Omental fat pad (tissue), 4 donors: ENCODE measurements at places on chromosomes 13 and 19. TPM values are rescaled to one million over a fixed set of nuclear protein-coding genes. Genes with fewer than 3 reads are reported as not detected.

DNA sequence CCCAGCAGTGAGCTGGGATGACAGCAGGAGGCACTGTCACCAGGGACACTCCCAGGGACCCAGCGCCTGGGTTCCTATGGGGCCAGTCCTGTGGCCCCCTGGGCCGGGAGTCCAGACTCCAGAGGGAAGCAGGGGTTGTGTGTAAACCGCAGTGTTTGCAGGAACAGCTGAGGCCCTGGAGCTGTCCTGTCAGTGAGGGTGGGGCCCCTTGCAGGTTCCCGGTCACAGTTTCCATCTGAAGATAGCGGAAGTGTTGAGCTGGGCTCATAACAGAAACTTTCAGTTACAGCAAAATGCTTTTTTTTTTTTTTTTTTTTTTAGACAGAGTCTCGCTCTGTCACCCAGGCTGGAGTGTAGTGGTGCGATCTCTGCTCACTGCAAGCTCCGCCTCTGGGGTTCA, 17.7 kb upstream of the CSNK1G2 start:
- no peak for DNase-seq

DNA sequence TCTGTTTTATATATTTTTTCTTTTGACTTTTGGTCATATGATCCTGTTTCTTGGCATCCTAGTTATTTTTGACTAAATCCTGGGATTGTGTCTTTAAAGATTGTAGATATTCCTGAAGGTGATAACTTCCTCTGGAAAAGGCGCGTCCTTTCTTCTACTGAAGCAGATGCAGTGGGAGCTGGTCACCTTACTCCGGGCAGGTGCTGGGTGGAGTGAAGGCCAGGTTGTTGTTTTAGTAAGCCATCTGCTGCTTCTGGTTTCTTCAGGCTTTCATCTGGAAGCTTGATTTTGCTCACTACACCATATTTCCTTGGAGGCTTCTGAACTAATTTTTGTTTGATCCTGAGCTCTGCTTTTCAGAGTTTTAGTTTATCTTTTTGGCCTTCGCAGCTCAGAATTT, 21.5 kb downstream of the URI1 start:
- DNase-seq, result no peak

The SMIM24 gene
- total RNA-seq, result not detected

DNA sequence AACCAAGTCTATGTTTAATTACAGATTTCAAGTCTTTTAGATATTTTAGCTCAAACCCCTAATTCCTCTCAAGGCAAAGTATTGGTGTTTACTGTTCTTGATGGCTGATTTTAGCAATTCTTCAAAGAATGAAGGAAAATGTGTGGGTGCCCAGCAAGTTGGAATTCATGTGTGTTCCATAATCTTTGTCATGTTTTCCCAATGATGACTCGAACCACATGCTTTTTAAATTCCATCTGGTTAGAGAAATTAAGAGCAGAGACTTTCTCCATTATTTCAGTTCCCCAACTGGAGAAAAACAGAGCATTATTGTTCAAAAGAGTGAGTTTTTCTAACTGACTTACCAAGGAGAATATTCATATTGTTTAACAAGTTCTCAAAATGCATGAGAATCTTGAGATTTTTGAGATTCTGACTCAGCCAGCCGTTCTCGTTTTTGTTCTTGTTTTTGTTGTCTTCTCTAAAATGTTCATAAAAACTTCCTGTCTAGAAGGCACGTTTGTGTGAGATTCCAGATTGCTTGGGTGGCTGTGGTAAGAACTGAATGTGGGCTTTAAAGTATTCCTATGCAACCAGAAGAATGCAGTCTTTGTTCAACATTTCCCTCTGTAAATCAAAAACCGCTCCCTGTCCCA, 404.7 kb downstream of the IRS2 start:
- no peak for DNase-seq

DNA sequence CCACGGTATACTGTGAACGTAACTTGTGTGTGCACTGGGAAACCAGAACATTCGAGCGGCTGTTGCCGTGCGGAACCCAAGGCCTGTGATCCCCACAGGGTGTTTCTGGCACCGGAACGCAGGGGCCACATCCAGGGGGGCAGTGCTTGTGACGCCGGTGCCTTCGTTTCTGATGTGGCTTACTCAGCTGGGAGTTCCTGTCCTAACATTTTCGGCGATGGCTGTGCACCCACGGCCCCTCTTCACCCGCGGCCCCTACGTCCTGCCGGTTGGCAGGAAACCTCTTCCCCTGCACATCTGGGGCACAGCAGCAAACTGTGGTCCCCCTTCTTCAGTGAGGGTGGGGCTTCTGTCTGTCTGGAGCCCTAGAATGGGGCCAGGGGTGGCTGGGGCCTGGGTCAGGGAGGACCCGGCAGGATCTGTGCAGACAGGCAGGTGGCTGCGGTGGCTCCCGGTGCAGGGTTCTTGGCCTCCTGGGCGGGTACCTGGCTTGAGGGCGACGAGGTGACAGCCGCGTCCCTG, 26.2 kb downstream of the CSNK1G2 start:
- no peak for DNase-seq
